ENCODE measurements at places on chromosomes 4 and X.

GRCh38 chr4:67785528-67785927 lies 31.3 kb upstream of the GNRHR start:
- DNase-seq: no peak

DNA sequence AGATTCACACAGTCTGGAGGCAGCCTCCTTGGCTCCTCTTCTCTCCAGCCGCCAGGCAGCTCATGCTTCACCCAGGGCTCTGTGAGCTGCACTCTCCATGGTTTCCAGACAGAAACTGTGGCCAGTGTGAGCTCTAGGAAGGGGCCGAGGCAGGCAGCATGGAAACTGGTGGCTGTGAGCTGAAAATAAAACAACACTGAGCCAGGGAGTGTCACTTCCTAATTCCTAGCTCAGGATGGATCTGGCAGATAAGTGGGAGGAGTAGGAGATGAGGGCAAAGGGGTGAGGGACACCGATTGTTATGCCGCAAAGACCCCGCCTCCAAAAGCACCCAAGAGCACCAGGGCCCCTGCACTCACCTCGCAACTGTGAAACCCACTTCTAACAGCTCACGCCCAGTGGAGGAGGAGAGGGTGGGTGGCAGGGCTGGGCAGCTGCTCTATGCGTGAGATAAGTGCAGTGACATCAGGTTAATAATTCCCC lies 69.8 kb downstream of the FHDC1 start:
- no peak for DNase-seq

- no peak for DNase-seq
These were observed 23.2 kb upstream of the GAB1 start for GRCh38 chr4:143313521-143313920.

DNA sequence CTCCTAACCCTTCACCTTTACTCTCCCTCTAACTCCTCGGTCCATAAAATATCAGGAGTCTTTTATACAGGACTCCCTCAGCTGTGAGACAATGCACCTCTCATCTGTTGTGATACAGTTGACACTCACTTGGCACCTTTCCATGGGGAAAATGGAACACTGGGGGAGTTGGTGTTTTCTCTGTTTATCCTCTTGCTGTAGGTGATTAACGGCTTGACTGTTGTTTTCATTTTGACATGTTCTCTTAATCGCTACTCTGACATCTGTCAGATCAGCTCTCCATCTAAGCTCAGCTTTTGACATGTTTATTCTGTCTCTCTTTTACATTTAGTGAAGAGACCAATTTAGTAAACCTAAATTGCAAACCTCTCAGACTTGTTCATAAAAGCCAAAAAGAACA lies 604.8 kb downstream of the TRAM1L1 start:
- DNase-seq: no peak

- DNase-seq: no peak
These were observed 626.5 kb upstream of the GALNTL6 start for GRCh38 chr4:171186700-171187099.

DNA sequence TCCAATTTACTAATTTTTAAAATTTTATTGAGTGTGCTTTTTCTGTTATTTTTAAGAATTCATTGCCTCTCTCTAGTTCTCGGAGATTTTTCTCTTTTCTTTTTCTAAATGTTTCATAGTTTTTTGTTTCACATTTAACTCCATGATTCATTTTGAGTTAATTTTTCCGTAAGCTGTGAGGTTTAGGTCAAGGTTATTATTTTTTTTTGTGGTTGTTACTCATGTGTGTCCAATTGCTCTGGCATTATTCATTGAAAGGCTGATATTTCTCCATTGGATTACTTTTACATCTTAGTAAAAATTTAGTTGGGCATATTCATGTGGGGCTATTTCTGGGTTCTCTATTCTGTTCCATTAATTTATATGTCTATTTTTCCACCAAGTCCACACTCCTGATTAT lies 220.8 kb downstream of the MID1IP1 start:
- DNase-seq: no peak

GRCh38 chrX:100647095-100647494 lies 3.1 kb downstream of the SRPX2 start:
- DNase-seq: no peak

DNA sequence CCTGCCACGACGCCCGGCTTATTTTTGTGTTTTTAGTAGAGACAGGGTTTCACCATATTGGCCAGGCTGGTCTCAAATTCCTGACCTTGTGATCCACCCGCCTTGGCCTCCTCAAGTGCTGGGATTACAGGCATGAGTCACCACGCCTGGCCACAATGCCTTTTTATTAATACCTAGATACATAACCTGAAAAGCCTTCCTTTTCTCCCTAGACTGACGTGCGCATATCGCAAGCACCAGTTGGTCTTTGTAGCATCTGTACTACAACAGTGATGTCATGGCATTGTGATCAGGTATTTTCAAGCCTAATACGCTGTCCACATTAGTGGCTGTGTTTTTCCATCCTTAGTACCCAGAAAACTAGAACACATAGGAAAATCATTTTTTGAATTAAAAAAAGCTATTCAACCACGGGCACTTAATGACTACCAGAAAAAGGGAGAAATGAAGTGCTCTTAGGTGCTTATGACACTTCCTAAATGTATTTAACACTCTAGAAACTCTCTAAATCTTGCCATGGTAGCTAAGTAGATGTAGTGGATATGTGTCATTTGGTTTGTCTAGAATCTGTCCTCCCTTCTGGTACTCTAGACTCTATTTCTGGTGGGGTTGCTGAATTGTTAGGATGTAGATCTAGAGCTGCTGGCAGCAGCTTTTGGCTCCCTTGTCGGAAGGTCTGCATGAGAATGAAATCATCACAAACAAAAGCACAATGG lies 707.8 kb downstream of the STIM2 start:
- DNase-seq: no peak

GRCh38 chr4:139825523-139826014 lies 159.9 kb downstream of the MGST2 start:
- DNase-seq: no peak

GRCh38 chr4:110510277-110510676 lies 34.3 kb downstream of the ENPEP start:
- DNase-seq: no peak

DNA sequence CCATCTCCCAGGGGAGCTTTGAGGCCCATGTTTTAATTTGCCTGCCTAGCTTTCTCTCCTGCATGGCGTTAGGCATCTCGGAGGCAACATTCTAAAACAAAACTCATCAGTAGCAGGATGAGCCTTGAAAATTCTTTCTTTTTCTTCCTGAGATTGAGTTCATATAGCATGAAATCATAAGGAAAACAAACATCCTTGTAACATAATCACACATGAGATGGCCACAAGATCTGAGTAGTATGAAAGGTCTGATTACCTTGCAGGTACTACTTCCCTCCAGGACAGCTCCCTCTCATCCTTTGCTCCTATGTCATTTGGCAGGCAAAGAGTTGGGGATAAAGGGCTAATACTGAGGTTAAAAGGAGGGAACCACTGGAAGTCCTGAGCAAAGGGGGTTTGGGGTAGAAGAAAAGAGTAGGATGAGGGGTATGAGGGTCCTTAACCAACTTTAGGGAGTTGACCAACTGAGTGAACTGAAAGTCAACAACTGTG lies 37.5 kb upstream of the CXCL8 start:
- no peak for DNase-seq

DNA sequence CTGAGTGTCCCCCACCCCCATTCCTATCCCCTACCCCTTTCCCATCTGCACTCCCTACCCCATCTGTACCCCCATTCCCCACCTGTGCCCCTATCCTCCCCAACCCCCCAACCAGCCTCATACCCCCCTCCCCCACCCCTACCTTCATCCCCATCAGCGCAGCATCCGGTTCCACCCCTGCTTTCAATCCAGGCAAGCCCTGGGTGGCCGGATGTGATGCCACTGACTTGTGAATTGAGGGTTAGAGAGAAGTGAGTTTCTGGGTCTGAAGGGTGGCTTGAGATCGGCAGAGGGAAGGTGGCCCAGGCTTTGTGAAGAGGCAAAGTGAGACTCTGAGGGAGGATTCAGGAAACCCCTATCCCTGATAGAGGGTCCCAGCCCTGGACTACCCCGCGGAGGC lies 7.8 kb downstream of the MAGEA4 start:
- no peak for DNase-seq

DNA sequence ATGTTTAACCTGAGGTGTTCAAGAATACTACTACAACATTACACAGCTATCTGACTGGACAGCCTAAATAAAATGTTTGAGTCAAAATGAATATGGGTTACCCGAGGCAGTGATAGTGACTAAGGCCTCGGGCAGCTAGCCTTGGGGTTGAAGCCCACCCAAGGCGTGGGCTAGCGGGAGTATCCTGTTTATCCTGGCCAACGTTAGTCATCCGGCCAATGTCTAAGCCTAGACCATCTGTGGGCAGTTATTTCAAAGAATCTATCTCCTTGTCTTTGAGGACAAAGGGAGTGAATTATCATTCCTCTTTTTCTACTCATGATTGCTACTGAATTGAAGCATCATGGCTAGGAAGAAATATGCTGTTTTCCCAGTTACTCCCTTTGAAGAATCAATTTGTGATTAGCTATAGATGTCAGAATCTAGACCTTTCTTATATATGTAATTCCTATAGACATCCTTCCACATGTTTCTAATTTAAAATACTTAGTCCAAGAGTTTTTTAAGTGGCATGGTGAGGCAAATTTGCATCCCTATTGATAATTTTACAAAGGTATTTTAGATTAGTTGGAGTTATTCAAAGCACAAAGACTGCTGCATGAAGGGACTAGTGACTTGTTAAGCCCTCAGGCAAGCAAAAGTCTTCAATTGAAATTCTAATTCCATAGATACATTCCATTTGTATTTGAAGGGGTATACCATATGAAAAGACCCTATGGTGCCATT lies 6.0 kb upstream of the PDGFC start:
- no peak for DNase-seq

DNA sequence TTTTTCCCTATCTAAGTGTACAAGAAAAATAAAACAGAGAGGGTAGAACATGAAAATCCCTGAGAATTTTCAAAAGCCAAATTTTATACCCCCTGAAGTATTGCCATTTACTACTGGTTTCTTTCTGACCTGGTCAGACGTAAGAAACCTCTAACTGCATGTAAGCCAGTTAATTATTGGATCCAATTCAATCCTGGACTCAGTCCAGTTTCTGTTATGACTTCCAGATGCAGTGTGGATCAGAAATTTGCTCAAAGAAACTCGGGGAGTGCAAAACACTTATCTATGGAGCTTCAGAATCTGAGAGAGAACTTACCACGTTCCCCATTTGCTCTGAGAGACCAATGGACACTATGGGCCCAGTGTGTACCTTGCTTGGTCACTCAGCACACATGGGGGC lies 383.5 kb downstream of the KLHL4 start:
- DNase-seq: no peak

DNA sequence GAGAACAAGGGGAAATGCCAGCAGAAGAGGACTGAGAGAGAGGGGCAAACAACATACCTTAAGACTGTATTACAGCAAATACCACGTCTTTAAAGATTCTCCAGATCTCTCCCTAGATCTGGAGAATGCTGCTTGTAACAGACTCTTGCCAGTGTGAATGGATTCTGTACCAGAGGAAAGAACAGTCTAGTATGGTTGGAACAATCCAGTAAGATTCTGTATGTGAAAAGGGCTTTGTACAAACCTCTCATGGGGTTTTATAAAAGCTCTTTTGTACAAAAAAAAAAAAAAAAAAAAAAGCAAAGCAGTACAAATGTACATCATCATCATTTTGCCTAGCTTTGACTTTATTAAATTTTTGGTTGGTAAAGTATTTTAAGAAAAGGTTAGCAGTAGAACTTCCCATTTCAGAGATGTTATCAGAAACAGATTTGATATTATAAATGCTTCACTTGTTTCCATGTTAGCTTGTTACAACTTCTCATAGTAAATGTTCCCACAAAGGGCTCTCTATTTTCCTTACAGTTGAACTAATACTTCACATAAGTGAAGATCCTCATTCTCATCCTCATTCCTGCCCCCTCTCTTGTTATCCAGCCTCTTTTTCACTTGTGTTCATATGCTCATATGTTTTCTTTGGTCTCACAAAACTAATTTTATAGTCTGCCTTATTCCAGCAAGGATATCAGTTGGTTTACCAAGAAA lies 144.2 kb downstream of the EDA start:
- DNase-seq: no peak

GRCh38 chr4:113815826-113816225 lies 54.3 kb upstream of the CAMK2D start:
- no peak for DNase-seq

- DNase-seq: no peak
These were observed 94.8 kb downstream of the MAML3 start for GRCh38 chr4:140059159-140059558.

- DNase-seq: no peak
These were observed 91.4 kb downstream of the CPXCR1 start for GRCh38 chrX:88838392-88838791.

GRCh38 chr4:140944199-140944515 lies 188.0 kb upstream of the TBC1D9 start:
- no peak for DNase-seq

- DNase-seq: no peak
These were observed 57.7 kb downstream of the HS6ST2 start for GRCh38 chrX:132900633-132901293.

GRCh38 chrX:22105971-22106370 lies 73.8 kb downstream of the PHEX start:
- DNase-seq: no peak

DNA sequence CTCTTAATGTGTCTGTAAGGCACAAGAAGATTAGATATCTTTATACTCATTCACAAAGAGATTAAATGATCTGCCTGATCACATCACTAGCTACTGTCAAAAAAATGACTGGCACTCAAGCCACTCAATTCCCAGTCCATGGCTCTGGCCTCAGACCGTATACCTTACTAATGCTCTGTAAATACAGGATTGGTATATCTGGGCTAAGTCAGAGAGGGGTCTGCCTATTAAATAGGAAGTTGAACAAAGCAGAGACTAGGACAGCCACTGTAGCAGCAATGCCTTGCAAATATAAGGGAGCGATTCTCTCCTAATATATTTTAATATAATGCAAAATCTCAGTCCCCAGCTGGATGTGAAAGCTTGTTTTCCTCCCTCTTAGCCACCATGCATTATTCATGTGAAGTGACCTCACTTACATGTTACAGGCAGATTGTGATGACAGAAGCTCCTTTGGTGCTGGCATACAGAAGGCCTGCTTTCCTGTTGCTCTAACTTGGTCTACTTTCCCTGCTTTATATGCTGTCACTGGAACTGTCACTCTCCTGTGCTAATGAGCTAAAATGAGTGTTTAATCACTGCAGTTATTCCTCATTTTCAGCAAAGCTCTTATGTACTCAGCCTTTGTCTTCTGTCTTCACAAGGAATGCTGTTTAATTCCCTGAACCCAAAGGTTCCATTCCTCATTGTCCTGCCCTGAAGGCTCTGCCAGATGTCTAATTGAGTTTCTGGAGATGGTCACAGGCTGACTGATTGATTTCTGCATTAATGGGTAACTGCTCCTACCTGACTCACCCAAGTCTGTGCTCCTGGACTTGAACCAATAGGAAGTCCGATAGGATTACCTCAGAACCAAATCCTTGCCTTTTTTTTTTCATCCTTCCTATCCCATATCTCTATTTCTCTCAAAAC lies 578.2 kb downstream of the KLHL13 start:
- no peak for DNase-seq

DNA sequence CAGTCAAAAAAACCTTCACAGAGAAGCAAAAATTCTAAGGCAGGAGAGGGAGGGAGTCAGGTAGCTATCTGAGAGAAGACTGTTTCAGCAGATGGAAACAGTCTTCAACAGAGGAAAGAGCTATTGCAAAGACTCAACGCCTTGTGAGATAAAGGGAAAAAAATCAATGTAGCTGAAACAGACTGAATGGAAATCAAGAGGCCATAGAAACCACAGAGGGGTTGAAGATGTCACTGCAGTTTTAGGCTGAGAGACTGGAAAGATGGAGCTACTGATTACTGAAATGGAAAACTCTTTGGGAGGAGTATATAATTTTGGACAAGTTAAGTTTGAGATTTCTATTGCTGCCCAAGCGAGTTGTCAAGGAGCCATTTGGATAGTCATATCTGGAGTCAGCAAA lies 28.4 kb upstream of the CXCL8 start:
- DNase-seq: no peak

All from NCI-H187 (cell line).